ENCODE measurements at places on chromosomes 6 and 20. TPM values are rescaled to one million over a fixed set of nuclear protein-coding genes. Genes with fewer than 3 reads are reported as not detected.

DNA sequence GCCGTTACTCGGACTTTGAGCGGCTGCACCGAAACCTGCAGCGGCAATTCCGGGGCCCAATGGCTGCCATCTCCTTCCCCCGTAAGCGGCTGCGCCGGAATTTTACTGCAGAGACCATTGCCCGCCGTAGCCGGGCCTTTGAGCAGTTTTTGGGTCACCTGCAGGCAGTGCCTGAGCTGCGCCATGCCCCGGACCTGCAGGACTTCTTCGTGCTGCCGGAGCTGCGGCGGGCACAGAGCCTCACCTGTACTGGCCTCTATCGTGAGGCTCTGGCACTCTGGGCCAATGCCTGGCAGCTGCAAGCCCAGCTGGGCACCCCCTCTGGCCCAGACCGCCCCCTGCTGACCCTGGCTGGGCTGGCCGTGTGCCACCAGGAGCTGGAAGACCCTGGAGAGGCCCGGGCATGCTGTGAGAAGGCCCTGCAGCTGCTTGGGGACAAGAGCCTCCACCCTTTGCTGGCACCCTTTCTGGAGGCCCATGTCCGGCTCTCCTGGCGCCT is 7.2 kb downstream of the SNX21 start:
- DNase-seq = no peak

- no peak for DNase-seq
Observed at GRCh38 chr6:56524891-56525703, 117.6 kb downstream of the DST start.

DNA sequence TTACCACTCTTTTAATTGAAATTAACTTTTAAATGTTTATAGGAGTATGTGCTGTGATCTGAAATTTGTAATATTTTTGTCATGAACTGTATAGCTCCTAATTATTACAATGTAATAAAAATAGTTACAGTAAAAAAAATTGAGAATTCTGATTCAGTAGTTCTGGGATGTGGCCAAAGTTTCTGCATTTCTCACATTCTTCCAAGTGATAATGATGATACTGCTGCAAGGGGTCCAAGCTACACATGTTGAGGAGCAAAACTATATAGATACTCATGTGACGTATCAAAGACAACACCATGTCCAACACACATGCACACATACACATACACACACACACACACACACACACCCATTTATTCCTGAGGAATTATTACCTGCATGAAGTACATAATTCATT is 71.0 kb upstream of the FAM83B start:
- DNase-seq = no peak

DNA sequence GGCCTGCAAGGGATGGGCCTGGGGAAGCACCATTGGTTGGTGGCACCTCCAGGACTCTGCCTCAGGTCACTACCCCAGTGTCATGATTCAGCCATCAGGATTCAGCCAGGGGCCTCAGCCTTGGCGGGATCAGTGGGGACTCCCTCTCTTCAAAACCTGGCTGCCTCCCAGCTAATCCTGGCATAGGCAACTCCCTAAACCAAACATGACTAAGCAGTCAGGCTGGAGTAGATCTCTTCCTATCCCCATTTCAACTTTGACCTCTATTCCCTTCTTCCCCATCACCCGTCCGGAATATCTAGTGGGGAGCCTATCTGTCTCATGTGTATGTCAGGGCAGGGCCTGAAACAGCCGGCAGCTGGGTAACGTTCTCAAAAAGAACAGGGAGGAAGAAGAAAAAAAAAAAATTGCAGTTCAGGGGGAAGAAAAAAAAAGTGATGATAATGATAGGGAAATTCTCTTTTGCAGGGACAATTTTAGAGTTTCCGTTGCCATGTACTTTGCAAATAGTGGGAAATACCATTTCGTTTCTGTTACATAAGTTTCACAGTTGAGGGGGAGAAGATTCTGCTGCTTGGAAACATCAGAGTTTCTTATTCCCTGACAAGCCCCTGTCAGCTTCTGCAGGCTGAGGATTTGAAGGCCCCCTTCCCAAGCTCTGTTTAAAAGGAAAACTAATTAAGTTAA is 4.1 kb upstream of the PREX1 start:
- DNase-seq = peak; percentile 29

DNA sequence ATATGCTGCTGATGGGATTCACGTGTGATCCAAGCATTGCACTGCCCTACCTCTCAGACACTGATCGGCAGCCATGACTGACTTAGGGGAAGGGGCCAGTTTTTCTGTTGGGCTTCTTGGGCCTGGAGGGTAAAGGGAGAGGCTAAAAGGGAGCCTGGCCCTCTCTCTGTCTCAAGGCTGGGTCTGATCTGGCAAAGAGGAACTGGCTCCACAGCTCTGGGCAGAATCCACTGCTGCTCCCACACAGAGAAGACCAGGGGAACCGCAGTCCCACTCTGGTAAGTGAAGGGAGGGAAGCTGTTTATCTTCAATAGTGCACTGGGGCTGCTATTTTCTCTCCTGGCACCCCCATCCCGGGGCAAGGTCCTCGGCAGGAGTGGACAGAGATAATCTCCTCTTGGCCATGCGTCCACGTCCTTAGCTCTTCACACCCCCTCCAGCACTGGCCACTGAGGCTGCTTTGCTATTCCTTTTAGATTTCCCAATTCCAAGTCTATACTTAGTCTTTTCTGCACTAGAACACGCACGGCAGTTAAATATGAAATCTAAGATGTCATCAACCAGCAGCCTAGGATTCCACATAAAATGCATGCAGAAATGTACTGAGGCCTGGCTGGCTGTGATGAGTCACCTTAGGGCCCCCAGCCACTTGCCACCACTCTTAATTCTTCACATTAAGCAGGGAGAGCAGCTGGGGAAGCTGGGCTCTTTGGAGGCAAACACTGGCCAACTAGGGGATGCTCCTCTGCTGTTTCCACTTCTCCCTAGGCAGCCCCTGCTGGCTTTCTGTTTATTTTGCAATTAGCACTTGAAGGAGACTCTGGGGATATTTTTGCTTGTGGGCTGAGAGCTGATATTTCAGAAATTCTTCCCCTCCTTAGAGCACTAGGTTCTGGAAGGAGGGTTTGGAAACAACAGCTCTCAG is 87.8 kb upstream of the ARMC2 start:
- DNase-seq = no peak

DNA sequence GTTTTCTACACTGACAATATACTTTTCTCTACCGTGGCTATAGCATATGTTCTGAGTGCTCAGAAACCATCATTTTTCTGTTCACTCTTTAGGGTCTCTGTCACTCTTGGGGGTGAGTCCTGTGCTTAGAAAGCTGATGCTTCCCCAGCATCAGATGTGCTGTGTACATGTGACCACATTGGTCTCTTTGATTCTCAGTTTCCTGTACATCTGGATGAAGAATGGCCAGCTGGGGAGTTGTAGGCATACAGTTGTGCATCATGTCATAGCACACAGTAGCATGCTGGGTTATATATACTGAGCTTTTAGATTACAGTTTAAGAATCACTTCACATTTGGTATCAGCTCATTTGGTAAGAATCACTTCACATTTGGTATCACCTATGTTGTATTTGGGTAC is 238.6 kb upstream of the PREP start:
- DNase-seq = no peak

DNA sequence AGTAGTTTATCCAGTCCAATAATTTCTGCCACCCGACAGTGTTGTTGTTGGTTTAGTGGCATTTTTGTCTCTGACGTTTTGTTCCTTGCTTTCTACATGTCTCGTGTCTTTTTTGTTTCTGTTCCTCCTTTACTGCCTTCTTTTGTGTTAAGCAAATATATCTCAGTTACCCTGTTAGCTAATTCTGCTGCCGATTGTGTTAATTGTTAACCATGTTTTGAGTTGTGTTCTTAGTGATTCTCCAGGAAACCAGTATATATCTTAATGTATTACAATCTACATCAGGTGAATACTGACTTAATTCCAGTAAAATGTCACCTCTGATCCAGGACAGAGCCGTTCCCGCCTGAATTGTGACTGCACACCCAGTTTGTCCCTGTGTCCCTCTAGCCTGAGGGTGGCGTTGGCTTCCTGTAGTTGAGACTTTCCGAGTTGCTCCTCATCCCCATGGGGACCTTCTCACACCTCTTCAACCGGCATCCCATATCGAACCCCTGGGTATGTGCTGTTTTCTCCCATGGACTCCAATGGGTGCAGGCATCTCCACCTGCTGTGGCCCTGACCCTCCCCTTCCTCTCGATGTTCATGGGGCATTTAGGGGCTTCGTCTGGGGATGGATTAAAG is 35.8 kb upstream of the BHLHE23 start:
- no peak for DNase-seq

DNA sequence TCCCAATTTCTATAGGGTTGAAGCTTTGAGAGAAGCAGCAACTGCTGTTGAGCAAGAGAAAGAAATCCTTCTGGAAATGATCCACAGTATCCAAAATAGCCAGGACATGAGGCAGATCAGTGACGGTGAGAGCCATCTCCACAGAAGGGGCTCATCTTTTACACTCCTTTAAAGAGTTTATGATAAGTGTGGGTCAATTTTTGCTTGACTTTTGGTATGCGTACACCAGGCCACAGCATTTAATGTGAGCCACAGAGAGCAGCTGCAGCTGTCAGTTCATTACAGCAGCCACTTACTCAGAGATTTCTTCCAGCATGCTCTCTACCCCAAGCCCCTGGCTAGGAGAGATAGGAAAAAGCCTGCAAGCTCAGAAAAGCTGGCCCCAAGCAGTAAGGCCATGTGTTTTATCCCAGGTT is 9.9 kb downstream of the BAG2 start:
- no peak for DNase-seq

GRCh38 chr20:57676589-57677583 is 32.9 kb downstream of the PMEPA1 start:
- no peak for DNase-seq

GRCh38 chr6:16180696-16181438 is 52.0 kb downstream of the MYLIP start:
- no peak for DNase-seq

GRCh38 chr6:80605165-80605989 is 498.9 kb downstream of the BCKDHB start:
- DNase-seq = peak; percentile 55

GRCh38 chr6:152338335-152339125 is 298.6 kb downstream of the SYNE1 start:
- DNase-seq = peak; percentile 33

DNA sequence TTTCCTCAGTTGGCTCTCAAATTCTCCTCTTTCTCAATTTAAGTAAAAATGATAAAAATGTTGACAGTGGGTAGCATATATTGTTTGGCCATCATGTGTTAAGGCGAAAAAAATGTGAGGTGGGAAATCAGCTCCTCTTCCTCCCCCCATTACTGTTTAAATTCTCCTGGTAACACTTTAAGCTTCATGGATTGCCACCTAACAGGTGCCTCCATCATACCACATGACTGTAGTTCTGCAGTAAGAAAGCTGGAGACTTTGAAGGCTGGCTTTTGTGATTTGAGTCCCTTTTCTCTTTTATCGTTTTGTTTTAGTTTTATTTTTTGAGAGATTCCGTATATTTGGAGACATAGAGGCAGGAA is 1.2 kb downstream of the ZFAND3 start:
- DNase-seq = no peak

GRCh38 chr6:101545191-101545590 is 151.7 kb downstream of the GRIK2 start:
- no peak for DNase-seq

- no peak for DNase-seq
Observed at GRCh38 chr6:49462071-49462470, 982 bp downstream of the MMUT start.

DNA sequence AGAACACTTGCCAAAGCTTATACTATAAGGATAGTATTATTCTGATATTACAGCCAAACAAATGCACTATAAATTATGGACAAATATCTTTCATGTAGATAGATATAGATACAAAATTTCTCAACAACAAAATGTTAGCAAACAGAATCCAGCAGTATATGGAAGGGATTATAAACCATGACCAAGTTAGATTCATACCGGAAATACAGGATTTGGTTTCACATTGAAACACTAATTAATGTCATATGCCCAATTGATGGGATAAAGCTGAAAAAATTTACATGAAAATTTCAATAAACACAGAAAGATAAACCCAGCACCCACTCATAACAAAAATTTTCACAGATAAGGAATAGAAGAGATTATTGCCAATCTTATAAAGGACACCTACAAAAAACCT is 770.3 kb upstream of the SLC35B3 start:
- no peak for DNase-seq

DNA sequence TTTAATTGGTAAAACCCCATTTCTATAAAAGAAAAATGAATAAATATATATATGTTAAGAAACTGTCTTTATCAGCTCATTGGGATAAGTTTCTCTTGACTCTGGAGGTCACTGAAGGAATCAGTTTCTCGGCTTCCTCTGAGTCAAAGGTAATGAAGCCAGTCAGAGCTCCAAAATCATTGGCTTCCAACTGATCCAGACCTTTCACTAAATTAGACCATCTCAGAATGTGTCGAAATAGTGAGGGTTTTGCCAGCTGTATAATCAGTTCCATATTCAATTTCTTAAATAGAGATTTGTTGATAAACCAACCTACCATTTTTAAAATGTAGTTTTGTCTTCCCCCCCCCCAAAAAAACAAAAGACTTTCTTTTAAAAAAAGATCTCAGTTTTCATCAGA is 60.5 kb upstream of the SRSF6 start:
- no peak for DNase-seq

DNA sequence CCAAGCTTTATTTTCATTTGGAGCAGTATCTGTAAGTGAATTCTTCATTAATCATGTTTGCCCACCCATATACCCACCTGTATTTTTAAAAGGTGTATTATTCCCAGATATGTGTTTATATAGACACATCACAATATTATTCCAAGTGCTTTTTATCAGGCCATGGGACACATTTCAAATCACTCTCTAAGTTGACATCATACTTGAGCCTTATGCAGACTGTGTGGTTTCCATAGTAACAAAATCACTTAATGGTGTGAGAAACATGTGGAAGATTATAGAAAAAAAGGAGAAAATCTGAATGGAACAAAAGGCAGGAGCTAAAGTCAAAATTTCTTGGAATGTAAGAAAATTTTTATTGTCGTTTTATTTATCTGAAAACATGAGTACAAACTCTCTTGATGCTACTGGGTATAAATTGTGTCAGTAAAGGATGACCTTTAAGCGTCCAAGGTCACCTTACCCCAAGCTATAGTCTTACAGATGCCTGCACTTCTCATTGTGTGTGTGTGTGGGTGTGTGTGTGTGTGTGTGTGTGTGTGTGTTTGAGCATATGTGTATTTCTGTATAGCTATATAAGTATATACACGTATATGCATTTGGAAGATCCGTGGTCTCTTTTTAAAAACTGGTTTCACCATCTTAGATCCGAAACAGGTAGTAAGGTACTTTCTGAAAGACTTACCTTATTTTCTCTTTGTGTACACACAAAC is 79.8 kb upstream of the CCN6 start:
- DNase-seq = no peak

DNA sequence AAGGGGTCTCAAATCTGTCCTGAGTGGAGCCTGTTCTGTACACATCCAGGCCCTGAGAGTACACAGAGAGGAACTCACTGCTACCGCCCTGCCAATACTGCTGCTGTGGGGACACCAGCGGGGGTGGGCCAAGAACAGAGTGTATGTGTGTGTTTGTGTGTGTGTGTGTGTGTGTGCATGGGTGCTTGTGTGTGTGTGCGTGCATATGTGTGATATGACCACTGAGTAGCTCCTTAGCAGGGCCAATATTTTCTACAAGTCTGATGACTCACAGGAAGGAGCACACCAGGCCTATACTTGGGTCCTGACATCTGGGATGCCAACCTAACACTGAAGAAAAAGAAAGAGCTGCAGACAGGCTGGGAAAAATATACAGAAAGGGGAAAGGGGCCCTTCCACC is 1.4 kb downstream of the RAET1E start:
- DNase-seq = no peak

KHDRBS2 gene
- 14.0 TPM for total RNA-seq

PRSS35 gene
- total RNA-seq = 4.5 TPM

ISM1 gene
- 0.06 TPM for total RNA-seq
